CD4-positive, alpha-beta T cell treated with Interleukin-10 for 1 hour (primary cell): ENCODE measurements at places on chromosomes 13 and 19.

DNA sequence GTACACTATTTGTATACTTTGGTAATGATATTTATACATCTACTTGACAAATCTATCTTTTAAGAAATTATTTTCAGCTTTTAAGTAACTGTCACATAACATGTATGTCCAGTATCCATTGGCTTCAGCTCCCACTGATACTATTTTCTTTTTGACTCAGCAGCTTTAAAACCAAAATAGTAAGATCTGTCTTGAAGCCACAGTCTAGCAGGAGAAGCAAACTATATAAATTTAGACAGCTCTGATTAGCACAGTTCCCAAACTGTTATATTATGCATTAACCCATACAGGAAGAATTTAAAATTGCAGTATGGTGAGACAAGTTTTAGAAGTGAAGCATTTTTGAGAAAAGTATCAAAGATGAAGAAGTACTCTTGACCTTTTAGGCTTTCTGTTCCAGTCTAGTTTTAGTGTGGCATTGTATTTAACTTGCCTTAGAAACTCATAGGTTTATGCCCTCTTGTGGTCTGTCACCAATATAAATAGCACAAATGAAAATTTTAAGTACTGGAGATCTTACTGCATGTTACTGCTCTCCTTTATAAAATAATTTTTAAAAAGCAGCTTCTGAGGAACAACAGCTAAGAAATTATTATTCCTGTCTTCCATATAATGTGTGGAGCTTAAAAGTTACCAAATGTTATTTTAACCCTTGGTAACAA, 24.7 kb downstream of the URI1 start:
- peak; percentile 8 for DNase-seq

DNA sequence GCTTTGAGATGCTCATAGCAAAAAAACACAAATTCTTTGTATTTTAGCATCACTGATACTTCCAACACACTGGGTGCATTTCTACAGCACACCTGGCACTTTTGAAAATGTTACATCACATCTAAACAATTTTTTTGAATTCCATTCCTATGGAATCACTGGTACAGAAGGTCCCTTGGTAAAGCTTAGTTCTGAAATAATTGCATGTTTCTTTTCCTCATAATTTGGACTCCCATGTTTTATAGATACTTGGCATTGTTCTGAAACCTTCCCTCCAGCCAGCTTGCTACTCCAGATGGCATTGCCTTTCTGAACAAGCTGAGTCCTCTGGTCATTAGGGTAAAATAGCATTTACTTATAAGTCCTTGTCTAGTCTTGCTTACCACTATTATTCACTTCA, 481.3 kb upstream of the GPC6 start:
- no peak for DNase-seq

- DNase-seq, result no peak
Observed at GRCh38 chr13:113365971-113366588, 2.1 kb upstream of the GRTP1 start.

DNA sequence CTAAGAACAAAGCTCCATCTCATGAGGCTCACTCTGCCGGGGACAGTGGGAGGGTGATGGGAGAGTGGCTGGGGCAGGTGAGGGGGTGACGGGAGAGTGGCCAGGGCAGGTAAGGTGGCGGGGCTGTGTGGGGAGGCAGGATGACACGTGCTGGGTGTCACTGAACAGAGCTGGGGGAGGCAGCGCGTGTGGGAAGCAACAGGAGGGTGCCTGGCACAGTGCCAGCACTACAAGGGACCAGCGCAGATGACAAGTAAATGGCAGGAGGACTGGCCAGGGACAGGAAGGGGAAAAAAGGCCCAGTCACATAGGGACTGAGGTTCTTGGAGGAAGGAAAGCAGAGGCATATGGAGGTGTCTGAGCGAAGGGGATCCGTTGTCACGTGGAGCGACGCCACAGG, 129.9 kb downstream of the RNF17 start:
- no peak for DNase-seq

- DNase-seq, result no peak
Observed at GRCh38 chr13:111912991-111913760, 153.8 kb upstream of the SOX1 start.

- DNase-seq, result no peak
Observed at GRCh38 chr13:110430391-110431336, 123.6 kb downstream of the COL4A2 start.

- no peak for DNase-seq
Observed at GRCh38 chr19:39676004-39676403, 20.3 kb downstream of the LGALS16 start.
